ENCODE measurements at places on chromosomes 2 and 18. TPM values are rescaled to one million over a fixed set of nuclear protein-coding genes. Genes with fewer than 3 reads are reported as not detected.

GRCh38 chr2:143070704-143071103, 58.5 kb upstream of the ARHGAP15 start:
- no peak overlapping the region for H3K4me3 ChIP-seq
- H3K27me3 ChIP-seq, result no peaks in the 10 kb centered on the region
- DNase-seq, result no peak
- H3K36me3 ChIP-seq, result no peaks in the 10 kb centered on the region
- H3K4me1 ChIP-seq, result no peaks in the 10 kb centered on the region
- H3K27ac ChIP-seq, result no peak overlapping the region

GRCh38 chr2:103327386-103327785, 565.6 kb downstream of the TMEM182 start:
- H3K27me3 ChIP-seq, result no peaks in the 10 kb centered on the region
- no peaks in the 10 kb centered on the region for H3K36me3 ChIP-seq
- no peak overlapping the region for H3K27ac ChIP-seq
- no peak for DNase-seq
- H3K4me3 ChIP-seq, result no peak overlapping the region

The STARD7 gene
- 85.6 TPM for total RNA-seq

GRCh38 chr18:7618891-7619442, 51.9 kb downstream of the PTPRM start:
- peaks cover 16% of the 10 kb centered on the region for H3K4me1 ChIP-seq
- H3K4me3 ChIP-seq, result peak overlapping the region; percentile 40
- no peaks in the 10 kb centered on the region for H3K36me3 ChIP-seq
- peak overlapping the region; percentile 23 for H3K27ac ChIP-seq

- no peak for DNase-seq
- no peak overlapping the region for H3K27ac ChIP-seq
- no peaks in the 10 kb centered on the region for H3K27me3 ChIP-seq
- H3K36me3 ChIP-seq, result no peaks in the 10 kb centered on the region
- H3K4me1 ChIP-seq, result no peaks in the 10 kb centered on the region
Measured at GRCh38 chr2:99643787-99644418, 154.1 kb upstream of the REV1 start.

DNA sequence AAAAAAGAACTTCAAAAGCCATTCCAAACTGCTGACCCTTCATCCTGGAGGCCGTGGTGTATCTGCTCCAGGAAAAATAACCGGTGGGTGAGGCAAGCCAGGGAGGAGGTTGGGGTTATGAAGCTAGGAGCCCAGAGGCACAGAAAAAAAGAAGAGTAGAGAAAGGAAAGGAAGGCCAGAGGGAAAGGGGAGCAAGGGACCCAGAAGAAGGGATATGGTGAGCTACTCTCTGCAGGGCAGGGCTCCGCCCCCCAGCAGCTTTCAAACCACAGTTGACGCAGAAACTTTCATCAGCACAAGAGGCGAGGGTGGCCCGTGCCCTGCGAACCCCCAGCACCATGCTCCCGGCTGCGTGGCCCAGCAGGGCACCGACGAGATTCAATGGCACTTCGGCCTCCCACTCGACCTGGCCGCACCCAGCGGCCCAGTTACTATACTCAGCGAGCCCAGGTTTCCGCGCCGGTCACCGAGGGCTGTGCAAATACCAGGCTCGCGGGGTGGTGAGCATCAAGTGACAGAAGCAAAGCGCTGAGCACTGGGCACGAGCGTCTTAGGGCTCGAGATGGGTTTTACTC, 665 bp downstream of the MCM6 start:
- peak; percentile 18 for DNase-seq
- H3K27ac ChIP-seq, result peak overlapping the region; percentile 91
- H3K36me3 ChIP-seq, result peaks cover 6% of the 10 kb centered on the region
- H3K4me1 ChIP-seq, result no peaks in the 10 kb centered on the region
- peak overlapping the region; percentile 83 for H3K4me3 ChIP-seq

The GPR39 gene
- total RNA-seq, result 0.64 TPM

DNA sequence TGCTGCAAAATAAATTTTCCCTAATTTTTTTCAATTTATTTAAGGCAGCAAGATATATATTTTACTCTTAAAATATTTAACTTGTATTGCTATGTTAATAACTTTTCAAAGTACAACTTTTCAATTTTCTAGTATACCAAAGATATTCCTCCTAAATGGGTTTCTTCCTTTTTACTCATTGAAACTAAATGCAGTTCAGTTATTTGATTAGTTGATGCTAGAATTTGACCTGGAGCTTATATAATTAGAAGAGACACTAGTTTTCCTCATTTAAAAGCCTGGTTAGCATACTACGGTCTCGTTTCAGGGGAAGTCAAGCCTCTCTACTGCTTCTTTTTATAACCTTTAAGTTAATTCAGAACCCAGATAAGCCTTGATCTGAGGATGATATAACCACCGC, at the start of gene ARHGEF33:
ARHGEF33 (plus strand) TSS at position 301 of the 400 bp plus-strand sequence. CDS start 29,573 bp downstream, outside the sequence.
- H3K4me1 ChIP-seq, result no peaks in the 10 kb centered on the region
- DNase-seq, result no peak
- no peak within 1 kb of the TSS for H3K27ac ChIP-seq
- H3K27me3 ChIP-seq, result no peaks in the 10 kb centered on the region
- no peak within 1 kb of the TSS for H3K4me3 ChIP-seq
- H3K36me3 ChIP-seq, result peaks cover 3% of the 10 kb centered on the region

DNA sequence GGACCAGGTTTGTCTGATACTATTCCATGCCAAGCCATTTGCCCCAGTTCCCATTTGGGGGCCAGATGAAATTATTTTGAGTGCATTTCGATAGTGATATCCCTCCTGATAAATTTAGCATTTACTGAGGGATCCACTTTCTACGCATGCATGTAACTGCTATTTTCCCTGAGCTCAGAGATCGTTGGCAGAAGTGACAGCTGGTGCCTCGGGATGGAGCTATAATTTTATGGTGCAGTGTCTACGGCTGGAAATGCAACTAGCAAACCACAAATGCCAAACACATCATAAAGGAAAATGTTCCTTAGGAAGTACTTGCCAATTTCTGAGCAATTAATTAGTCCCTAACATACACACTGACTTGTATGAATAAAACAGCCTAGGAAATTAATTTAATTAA, 254.8 kb downstream of the SLC8A1 start:
- H3K27me3 ChIP-seq, result no peaks in the 10 kb centered on the region
- H3K36me3 ChIP-seq, result no peaks in the 10 kb centered on the region
- H3K4me3 ChIP-seq, result no peak overlapping the region
- no peak for DNase-seq
- no peak overlapping the region for H3K27ac ChIP-seq

DNA sequence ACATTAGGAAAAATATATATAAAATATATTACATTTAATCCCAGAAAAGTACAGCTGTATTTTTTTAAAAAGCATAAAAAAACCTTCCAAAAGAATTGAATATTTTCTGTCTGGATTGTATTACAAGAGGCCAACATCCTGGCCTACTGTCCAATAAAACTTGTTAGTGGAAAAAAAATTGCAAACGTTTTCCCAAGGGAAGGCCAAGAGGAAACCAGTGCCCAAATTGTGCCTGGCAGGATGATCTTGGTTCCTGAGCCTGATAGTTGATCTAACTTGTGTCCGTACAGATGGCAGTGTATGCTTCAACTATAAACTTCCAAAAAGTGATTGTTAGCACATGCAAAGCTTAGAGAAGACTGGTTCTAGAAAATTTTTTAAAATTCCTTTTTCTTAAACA, 90.6 kb upstream of the LPIN2 start:
- H3K27ac ChIP-seq, result no peak overlapping the region
- H3K36me3 ChIP-seq, result peaks cover 9% of the 10 kb centered on the region
- H3K4me1 ChIP-seq, result peaks cover 2% of the 10 kb centered on the region
- no peak overlapping the region for H3K4me3 ChIP-seq
- no peak for DNase-seq

DNA sequence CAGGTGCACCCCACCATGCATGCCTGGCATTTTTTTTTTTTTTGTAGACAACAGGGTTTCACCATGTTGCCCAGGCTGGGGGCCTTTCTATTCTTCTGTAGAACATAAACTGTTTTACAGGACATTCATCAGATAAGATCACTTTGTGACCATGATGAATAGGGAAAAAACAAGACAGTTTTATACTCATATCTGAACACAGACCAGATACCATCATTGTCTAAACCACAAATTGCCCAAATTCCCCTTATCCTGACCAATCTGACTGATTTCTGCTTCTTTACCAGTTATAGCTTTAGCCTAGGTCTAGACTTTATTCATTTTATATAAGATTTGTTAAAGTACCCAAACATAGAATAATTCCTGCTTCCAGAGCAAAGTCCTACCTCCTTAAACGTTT, 1699.3 kb upstream of the TMEFF2 start:
- H3K27ac ChIP-seq, result no peak overlapping the region
- H3K27me3 ChIP-seq, result no peaks in the 10 kb centered on the region
- H3K4me1 ChIP-seq, result no peaks in the 10 kb centered on the region

- no peaks in the 10 kb centered on the region for H3K4me1 ChIP-seq
- H3K27ac ChIP-seq, result no peak overlapping the region
- no peaks in the 10 kb centered on the region for H3K27me3 ChIP-seq
- no peak overlapping the region for H3K4me3 ChIP-seq
Measured at GRCh38 chr2:100397976-100398375, 19.5 kb downstream of the CHST10 start.

DNA sequence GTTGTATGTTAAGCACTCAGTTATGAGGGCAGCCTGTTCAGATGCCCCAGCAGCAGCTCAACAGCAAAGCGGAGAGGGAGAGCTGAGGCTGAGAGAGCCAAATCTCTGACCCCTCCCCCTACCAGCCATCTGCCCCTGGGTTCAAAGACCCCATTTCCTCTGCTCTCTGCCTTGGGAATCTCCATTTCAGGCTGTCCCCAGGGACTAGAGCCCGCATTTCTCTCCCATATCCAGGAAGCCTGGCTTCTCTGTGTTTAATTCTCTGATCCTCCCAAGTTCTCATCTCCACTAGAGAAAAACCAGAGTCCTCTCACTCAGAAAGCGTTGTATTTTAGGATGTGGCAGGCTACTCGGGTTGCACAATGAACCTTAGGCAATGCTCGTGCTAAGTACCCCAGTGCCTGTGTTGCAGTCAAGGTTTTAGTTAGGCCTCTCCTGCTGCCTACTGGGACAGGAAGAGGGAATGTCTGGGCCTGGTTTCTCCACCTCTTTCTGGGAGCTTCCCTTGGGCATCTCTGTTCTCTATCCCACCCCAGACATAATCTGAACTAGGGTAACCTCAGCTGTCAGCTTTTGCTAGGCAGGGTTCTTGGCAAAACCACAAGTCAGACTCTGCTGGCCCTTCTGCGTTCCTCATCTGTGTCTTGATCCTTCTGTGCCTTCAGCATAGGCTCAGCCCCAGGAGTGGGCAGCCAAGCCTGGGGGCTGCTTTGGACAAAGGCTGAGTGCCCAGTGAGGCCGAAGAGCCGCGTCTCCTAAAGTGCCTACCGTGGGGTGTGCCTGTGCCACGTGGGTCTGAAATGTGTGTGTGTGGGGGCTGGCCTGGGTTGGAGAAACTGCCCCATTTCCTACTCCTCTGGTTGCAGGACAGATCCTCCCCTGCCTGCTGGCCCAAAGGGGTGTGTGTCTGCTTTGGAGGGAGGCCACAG, 96.8 kb downstream of the STPG4 start:
- DNase-seq, result no peak
- peaks cover 23% of the 10 kb centered on the region for H3K4me1 ChIP-seq
- no peak overlapping the region for H3K4me3 ChIP-seq
- H3K27me3 ChIP-seq, result no peaks in the 10 kb centered on the region

The DSC1 gene
- not detected for total RNA-seq

DNA sequence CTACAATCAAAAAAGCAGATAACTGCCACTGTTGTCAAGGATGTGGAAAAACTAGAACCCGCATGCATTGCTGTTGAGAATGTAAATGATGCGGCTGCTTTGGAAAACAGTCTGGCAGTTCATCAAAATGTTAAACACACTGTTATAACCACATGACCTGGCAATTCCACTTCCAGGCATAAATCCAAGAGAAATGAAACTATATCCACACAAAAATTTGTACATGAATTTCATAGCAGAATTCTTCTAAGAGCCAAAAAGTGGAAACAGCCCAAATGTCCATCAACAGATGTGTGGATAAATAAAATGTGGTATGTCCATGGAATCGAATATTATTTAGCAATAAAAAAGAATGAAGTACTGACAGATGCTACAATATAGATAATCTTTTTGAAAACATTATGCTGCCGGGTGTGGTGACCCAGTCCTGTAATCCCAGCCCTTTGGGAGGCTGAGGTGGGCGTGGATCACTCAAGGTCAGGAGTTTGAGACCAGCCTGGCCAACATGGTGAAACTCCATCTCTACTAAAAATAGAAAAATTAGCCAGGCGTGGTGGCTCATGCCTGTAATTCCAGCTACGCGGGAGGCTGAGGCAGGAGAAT, 32.0 kb downstream of the ERCC3 start:
- H3K27me3 ChIP-seq, result no peaks in the 10 kb centered on the region
- H3K4me1 ChIP-seq, result no peaks in the 10 kb centered on the region
- no peak for DNase-seq
- no peak overlapping the region for H3K27ac ChIP-seq
- H3K4me3 ChIP-seq, result no peak overlapping the region

DNA sequence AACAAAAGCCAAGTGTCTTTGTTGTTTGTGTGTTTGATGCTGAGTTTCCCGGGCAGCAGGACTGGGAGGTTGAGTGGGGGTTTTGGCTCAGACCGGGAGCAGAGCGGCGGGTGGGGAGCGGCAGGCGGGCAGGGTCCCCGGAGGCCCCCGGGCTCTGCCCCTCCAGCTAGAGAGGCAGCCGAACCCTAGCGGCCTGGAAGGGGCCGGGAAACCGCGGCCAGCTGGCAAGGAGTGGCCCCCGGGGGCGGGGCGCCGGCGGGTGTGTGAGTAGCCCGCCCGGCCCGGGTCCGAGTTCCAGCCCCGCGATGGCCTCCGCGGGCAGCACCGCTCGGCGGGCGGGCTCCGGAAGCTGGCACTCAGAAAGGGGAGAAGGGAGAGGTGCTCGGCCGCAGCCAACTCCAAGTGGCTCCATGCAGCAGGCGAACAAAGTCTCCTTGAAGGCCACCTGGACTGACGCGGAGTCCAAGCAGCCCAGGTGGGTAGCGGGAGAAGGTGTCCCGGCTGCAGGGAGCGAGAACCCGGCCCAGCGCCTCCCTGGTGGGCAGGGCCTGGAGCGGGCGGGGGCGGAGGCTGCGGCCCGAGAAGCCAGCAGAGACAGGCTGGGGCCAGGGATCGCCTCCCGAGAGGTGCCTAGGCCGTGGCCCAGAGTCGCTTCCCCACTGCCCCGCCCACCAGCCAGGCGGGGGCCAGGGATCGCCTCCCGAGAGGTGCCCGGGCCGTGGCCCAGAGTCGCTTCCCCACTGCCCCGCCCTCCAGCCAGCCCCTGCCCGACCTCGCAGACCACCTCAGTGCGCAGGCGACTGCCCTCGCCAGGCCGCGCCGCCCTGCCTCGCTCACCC, at the start of gene ANKRD53:
ANKRD53 (plus strand) TSS at position 290 of the 839 bp plus-strand sequence; CDS start at position 306, 16 bp downstream.
- peak; percentile 80 for DNase-seq
- peak within 1 kb of the TSS; percentile 94 for H3K27ac ChIP-seq
- H3K36me3 ChIP-seq, result no peaks in the 10 kb centered on the region
- peak within 1 kb of the TSS; percentile 75 for H3K4me3 ChIP-seq
- H3K4me1 ChIP-seq, result peaks cover 16% of the 10 kb centered on the region

The SYT4 gene
- total RNA-seq, result not detected
